ENCODE measurements at places on chromosomes 13 and 19. TPM values are rescaled to one million over a fixed set of nuclear protein-coding genes. Genes with fewer than 3 reads are reported as not detected.

Gene SIGLEC6
- not detected for polyA plus RNA-seq

Gene PALM3
- polyA plus RNA-seq, result 12.1 TPM

Gene URAD
- polyA plus RNA-seq, result not detected

Gene FREM2
- polyA plus RNA-seq, result not detected

DNA sequence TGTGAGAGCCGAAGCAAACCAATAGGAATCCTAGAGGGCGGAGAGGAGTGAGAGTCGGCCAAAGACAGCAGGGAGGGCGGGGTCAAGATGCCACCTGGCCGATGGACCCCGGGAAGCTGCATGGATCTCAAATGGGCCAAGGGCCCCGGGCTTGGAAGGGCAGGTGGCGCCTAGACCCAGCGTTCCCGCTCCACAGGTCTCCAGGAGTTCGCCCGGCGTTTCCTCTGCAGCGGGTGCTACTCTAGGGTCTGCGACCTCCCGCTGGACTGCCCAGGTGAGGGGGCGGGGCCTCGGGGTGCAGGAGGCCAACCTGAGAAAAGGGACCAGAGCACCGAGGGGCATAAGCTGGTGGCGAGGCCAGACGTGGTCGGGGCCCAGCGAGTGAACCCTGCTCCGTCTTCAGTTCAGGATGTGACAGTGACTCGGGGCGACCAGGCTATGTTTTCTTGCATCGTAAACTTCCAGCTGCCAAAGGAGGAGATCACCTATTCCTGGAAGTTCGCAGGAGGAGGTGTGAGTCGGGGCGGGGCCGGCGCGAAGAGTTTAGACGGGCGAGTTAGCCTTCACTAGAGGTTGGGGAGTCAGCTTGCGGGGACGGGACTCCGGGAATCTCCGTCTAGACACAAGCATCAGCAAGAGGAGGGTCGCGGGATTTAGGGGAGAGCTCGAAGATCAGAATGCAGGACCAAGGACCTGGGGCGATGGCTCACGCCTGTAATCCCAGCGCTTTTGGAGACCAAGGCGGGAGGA is 9.9 kb downstream of the SPACA6 start:
- no peak for DNase-seq

DNA sequence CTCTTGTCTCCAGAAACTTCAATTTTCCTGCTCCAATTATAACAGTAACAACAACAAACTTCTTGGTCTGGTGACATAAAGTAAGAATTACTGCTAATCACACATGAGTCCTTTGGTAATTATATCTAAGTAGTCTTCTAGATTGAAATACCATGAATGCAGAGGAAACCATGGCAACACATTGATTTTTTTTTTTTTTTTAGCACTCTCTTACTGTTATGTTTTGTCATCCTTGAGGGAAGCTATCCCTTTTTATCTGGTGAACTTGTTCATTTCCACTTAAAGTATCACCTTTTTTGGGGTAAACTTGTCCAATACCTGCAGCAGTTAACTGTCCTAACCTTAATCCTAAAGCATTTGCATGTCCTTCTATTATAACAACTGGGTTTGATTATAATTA is 256.3 kb downstream of the B3GLCT start:
- DNase-seq, result no peak

DNA sequence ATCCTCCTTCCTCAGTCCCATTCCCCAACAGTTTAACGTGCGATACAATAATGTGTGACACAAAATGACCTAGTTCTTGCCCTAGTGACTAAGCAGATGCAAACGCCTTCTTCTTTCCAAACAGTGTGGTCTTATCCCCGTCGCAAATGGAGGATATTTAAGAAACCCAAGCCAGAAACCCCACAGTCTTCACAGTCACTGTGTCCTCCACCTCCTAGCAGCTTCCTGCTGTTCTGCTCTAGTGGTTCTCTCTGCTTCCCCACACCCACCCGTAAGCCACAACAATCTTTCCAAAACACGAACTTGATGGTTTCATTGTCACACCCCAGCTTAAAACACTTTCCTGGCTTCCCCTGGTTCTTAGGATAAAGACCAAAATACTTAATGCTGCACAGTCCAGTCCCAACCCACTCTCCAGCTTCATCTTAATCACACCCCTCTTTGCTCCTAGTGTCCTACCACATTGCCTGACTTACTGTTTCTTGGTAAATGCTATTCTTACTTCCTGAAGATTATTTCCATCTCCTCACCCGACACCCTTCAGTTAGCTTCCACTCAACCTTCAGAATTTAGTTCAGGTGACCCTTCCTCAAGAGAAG is 32.3 kb downstream of the ITM2B start:
- no peak for DNase-seq

DNA sequence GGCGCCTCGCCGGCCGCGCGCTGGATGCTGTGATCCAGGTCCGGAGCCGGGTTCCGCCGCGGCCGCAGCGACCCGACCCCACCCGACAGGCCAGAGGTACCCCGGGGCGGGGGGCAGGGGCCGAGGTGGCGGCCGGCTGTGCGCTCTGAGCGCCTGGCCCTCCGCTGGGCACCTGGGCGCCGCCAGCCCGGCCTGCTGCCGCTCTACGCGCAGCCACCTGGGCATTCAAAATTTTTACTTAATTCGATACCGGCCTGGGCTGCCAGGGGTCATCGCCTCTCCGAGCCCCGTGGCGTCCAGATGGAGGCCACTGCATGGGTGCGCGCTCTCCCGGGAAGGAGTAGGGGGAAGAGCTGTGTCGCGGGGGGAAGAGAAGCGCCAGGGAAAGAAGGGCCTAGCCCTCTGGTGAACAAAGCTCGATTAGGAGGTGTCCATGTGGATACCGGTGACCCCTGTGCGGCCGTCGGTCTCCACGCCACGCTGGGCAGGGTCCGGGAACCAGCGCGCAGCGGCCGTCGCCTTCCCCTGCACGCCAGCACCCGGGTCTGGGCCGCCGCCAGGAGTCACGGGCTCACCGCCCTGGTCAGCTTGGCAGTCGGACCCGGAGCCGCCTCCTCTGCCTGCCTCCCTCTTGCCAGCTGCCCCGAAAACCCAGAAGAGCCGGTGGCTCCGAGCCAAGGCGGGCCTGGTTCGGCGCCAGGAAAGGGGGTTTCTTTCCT is 666 bp downstream of the BIVM start:
- peak; percentile 25 for DNase-seq

DNA sequence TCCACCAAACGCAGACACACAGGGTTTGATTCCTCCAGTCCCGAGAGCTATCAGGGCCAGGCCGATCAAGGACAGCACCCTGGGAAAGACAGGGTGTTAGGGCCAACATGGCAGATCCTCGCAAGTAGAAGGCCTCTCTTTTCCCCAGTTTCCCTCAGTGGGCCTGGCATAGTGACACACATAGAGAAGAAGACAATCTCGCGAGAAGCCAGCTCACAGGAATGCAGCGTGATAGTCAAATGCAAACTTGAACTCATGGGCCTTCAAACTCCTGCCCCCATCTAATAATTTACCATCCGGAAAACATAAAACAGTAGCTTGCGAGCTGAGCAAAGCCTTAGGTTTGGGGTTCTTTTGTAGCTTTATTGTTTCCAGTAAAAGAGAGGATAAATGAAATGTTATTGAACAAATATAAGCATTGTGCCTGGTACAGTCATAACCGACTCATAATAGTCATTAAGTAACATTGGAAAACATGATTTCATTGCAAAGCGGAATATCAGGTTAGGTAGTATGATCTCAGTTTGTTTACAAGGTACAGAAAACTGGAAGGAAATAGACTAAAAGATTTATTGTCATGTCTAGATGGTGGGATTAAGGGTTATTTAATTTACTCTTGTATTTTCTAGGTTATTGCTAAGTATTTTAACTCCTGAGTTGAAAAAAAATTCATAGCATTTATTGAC is 30.5 kb downstream of the SLC15A1 start:
- DNase-seq, result no peak

DNA sequence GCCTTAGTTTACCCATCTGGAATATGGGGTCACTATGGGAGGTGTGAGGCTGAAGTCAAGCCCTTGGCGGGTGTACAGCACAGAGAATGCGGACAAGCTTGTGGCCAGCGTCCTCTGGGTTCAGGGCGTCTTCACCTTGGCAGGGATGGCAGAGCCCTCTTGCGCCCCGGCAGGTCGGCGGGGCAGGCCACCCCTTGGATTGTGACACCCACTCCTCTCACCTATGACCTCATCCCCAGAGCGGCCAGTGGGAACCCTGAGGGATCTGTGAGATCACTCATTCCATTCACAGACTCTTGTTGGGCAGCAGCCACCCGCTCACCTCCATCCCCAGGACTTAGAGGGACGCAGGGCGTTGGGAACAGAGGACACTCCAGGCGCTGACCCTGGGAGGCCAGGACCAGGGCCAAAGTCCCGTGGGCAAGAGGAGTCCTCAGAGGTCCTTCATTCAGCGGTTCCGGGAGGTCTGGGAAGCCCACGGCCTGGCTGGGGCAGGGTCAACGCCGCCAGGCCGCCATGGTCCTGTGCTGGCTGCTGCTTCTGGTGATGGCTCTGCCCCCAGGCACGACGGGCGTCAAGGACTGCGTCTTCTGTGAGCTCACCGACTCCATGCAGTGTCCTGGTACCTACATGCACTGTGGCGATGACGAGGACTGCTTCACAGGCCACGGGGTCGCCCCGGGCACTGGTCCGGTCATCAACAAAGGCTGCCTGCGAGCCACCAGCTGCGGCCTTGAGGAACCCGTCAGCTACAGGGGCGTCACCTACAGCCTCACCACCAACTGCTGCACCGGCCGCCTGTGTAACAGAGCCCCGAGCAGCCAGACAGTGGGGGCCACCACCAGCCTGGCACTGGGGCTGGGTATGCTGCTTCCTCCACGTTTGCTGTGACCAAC is at the start of gene SPACA4:
Gene SPACA4 (plus strand): TSS at position 280 of the 896 bp plus-strand sequence. CDS start 237 bp downstream, at position 517.
- no peak for DNase-seq
